ENCODE measurements at places on chromosomes 3 and 15.
A peak's percentile ranks its signal among the peaks of the same experiment; 100 is the strongest.

DNA sequence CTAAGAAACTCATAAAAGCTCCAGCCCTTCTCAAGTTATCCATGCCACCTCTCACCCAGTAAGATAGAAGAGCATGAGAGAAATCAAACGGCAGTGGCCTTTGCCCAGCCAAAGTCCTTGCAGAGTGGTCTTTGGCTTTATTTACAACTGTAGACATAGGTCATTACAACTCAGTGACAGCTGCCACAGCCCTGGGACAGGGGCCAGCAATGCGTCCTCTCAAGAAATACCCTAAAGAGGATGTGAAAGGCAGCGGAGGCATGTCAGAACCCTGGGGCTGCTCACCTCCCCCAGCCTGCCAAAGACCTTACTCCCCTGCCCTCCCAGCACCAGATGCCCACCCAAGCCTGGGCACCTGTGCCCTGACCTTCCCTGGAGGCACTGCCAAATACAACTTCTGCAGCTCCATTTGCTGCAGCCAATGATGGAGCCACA is 6.3 kb downstream of the ACAA1 start:
- DNase-seq = no peak

DNA sequence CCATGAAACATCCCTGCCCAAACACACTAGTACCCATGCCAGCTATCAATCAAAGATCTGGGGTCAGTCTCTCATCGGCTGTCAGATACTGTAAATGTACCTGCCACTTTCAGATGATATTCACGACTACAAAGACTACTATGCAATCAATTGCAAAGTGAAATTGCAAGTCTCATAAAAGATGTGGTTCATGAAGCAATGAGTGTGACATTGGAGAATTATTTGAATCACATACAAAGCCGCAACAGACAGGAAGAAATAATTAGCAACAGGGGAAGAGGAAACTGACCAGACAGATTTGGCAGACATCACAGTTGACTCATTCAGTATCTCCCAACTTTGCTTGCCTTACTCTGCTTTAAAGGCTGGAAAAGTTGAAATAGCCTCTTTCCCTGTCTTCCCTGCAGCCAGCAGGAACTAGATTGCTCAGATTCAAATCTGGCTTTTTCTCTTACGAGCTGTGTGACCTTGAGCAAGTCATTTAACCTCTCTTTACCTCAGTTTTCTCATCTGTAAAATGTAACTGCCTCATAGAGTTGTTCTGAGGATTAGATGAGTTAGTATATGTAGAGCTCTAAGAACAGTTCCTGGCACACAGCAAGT is 95.7 kb upstream of the C3orf80 start:
- no peak for DNase-seq

GRCh38 chr15:70633103-70633831 is 130.1 kb downstream of the UACA start:
- no peak for DNase-seq

DNA sequence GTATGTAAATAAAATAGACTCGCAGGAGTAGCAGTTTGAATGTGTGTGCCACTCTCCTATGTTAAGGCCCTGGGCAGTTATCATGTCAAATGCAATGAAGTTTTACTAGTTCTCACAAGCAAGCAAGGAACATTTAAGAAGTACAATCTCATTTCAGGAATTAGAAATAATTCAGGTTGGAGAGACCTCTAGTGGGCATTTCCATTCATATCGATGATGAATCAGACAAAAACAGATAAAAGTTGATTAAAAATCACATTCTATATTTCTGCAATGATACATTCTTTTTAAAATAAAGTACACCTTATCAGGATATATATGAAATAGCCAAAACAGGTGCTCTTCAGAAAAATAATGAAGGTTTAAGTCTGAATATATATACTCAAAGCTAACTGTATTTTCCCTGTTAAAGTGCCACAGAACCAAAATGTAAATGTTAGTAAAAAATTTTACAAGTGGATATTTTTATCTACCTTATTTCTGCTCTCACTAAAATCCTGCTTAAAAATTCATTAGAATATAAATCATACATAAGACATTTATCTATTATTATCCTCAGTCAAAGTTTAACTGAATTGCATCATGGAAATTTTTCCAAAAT is 492.4 kb upstream of the FRG2C start:
- peak; percentile 21 for DNase-seq

DNA sequence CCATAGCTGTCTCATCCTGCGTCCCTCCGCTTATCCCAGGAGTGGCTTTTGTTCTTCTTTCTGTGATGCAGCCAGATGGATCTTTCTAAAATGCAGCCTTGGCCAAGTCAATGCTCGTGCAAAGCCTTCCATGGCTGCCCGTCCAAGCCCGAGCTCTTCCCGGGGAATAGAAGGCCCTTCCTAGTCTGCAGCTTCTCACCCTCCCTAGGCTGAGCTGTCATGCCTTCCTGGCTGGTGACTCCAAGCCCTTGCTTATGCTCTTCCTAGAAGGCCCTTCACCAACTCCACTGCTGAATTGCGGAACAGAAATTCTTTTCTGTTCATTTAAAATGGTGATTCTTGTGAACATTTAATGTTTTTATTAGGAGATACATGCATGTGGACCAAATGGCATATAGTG is 95.9 kb downstream of the SMAD6 start:
- DNase-seq = no peak

DNA sequence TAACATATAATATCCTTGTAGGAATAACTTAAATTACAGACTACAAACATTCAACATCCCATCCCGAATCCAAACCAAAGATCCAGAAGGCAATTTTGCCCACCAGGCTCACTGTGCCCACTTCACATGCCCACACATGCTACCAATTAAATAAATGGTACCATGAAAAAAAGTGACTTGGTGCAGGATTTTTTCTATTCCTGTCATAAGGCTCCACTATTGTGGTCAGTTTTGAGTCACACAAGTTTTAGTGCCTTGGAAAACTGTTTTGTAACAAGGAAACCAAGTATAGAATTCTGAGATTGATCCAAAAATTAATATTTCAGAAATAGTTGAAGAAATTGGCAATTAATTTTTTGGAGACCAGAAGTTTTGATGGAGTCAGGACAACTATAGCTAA is 470.1 kb upstream of the THBS1 start:
- DNase-seq = no peak

- no peak for DNase-seq
Measured at GRCh38 chr15:37981775-37982174, 47.3 kb downstream of the TMCO5A start.

DNA sequence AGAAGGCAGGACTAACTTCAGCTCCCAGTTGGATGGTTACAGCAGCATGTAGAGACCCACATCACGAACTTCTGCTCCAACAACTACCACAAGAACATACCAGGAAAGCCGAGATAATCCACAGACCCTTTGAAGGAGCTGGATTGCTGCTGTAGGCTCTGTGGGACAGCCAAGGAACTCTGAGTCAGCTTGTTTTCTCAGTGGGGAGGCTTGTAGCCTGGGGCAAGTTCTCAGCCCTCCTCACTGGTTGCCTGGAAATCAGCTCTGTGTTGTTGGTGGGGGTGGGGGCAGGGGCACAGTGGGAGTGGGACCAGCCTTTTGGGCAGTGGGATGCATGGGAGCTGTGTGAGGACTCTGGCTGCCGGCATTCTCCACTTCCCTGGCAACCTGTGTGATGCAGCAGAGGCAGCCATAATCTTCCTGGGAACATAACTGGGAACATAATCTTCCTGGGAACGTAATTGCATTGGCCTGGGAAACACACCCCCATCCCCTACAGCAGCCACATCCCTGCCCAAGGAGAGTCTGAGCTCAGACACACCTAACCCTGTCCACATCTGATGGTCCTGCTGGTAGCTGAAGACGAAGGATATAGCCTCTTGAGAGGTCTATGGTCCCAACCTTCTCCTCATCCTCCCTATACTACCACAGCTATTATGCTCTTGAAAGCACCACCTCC is 153.1 kb downstream of the PEAK1 start:
- no peak for DNase-seq

GRCh38 chr3:10006762-10007090 is 19.5 kb upstream of the FANCD2 start:
- DNase-seq = no peak

GRCh38 chr15:33398555-33398954 is 87.8 kb downstream of the RYR3 start:
- DNase-seq = no peak
